Cortex of kidney (tissue), 1 donor: ENCODE measurements at places on chromosomes 3 and 15.

DNA sequence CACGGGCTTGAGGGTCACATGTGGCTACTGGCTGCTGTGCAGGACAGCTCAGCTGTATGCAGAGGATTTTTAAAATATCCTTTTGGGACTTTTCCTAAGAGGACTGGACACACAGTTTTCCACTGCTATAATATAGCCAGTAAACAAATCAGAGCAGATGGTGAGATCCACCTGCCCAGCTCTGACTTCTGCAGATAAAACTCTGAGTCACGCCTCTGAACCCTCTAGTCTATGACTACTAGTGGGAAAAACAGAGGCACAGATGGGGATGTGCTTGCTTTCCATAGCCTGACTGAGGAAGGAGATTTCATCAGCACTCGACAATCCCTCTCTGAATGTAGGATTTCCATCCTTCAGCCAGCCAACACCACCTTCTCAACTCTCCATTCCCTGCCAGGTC, 45.1 kb downstream of the COLQ start:
- DNase-seq = no peak

DNA sequence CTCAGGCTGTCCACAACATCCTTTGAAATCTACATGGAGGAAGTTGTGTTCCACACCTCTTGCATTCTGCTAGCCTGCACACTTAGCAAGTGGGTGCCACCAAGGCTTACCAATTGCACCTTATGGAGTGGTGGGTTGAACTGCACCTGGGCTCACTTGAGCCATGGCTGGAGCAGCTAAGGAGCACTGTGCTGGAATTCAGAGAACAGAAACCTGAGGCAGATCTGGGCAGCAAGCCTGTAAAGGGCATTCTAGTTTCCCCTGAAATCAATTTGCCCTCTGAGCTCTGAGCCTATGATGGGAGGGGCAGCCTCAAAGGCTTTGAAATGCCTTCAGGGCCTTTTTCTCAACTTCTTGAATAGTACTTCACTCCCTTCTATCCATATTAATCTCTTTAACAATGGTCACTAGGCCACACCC, 18.0 kb downstream of the BTLA start:
- DNase-seq = no peak

DNA sequence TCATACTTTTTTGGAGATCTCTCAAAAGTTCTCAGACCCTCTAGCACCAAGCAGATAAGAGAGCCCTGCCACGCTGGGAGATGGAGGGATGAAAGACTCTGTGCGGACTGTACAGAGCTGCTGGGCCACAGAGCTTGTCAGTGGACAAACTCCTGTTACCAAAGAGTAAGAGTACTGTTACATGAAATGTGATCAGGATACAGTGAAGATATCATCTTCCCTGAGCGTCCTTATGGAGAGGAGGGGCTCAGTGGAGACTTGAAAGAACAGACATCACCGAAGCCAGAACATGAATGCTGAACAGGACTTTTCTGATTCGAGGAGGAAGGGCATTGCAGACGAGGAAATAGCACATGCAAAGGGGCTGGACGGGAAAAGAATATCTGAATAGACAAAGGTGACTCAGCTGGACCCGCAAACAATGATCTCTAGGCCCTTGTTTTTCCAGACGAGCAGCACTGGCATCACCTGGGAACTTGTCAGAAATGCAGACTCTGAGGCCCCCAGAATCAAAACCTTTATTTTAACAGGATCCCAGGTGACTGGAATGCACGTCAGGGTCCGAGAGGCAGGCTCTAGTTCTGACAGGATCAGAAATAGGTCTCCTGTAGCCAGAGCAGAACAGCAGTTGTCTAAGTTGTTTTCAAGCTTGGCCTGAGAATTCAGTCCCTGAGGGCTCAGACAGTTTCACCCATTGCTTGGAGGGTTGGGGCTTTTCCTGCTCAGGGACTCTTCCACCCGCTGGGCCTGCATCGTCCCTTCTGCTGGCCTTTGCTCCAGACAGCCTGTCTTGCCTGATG, 277.9 kb downstream of the RPLP1 start:
- DNase-seq = no peak

DNA sequence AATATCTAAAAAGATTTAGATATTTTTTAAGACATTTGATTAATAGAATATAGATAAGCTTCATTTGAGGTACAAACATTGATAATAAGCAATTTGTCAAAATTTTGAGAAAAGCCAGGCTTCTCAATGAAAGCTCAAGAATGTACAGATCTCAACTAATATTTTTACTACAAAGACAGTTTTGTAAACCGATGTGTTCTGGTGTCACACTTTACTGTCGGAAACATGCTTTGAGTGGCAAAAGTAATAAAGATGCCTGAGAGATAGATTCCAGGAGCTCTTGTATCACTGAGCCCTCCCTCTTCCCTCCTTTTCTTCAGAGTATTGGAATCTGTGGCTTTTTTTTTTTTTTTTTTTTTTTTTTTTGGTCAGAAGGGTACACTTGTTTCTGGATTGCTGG, 45.0 kb upstream of the THRB start:
- no peak for DNase-seq

- DNase-seq = no peak
Observed at GRCh38 chr15:85955501-85956391, 123.9 kb upstream of the AGBL1 start.

DNA sequence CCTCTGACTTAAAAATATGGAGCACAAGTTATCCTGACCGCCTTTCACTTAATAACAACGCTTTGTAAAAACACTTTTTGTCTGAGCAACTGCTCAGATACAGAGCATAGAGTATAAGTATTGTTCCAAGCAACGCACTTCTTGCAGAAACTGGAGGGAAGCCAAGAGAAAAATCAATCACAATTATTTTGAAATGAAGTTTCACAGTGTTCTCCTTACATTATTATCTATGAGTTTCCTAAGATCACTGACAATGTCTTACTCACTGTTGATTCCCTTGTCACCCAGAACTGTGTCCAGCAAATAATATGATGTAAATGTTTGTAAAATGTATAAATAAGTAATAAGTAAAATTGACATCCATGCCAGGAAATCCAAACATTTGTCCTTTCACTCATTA, 184.6 kb upstream of the GPR149 start:
- DNase-seq = no peak

GRCh38 chr3:31503456-31503855, 29.3 kb upstream of the STT3B start:
- no peak for DNase-seq

GRCh38 chr3:170784406-170784805, 85.6 kb downstream of the RPL22L1 start:
- no peak for DNase-seq

- DNase-seq = no peak
Observed at GRCh38 chr3:116390318-116390717, 55.0 kb downstream of the LSAMP start.

GRCh38 chr3:113514265-113514769, 639 bp downstream of the SPICE1 start:
- no peak for DNase-seq

GRCh38 chr15:42984493-42985034, 64.0 kb upstream of the TTBK2 start:
- no peak for DNase-seq
